ENCODE measurements at places on chromosomes 3 and 15.

GRCh38 chr15:77944002-77944867, 133.3 kb downstream of the TBC1D2B start:
- peak; percentile 9 for DNase-seq

GRCh38 chr3:15215996-15216395, 9.9 kb downstream of the CAPN7 start:
- no peak for DNase-seq

DNA sequence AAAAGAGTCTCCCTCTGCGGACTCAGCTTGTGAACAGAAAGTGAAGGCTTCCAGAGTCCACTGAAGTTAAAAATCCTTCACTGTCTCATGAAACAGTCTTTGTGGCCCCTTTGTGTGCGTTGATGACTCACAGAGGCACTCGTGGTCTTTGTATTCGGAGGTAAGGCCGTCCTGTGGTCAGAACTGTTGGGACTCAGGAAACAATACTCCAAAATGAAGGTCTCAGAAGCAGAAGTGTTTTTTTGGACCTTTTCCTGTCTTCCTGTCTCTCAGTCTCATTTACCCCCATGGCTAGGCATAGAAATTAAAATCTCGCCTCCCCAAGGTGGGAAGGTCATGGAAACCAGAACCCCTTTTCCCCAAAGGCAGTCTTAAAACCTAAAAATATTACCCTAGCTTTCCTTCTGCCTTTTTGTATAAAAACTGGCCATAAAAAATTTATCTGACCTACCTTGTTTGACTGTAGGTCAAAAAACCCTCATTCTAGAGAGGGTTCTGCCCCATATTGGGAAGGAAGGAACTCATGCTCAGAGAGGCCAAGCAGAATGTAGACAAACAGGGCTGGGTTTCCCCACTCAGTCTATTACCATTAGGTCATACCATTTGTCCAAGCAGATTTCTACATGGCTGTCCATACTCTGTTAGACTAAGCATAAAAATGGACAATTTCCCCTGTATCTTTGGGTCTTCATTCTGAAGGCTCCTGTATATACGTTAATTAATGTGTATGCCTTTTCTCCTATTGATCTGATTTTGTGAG, 19.1 kb upstream of the EPB42 start:
- no peak for DNase-seq

DNA sequence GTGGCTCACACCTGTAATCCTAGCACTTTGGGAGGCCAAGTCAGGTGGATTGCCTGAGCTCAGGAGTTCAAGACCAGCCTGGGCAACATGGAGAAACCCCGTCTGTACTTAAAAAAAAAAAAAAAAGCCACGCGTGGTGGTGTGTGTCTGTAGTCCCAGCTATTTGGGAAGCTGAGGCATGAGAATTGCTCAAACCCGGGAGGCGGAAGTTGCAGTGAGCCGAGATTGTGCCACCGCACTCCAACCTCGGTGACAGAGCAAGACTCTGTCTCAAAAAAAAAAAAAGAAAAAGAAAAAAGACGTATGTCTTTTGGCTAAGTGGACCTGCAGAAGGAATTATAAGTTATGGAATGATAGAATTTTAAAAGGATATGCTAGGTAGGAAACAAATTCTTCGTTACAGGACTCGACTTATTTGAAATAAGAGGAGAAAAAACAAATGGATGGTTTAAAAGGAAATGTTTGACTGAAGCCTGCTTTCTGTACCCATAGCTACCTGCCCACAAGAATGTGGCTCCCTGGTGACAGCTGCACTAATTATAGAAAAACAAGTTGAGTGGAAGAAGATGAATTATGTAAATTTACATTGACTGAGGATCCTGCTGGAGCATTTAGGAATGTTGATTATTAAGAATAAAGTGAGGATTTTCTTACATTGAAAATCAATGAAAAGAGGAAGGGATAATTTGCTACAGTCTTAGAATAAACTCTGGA, 36.0 kb upstream of the SKIL start:
- DNase-seq = no peak

- DNase-seq = no peak
Measured at GRCh38 chr15:54660356-54660755, 536.4 kb downstream of the RSL24D1 start.

- DNase-seq = no peak
Measured at GRCh38 chr3:17372362-17373210, 369.8 kb downstream of the TBC1D5 start.

DNA sequence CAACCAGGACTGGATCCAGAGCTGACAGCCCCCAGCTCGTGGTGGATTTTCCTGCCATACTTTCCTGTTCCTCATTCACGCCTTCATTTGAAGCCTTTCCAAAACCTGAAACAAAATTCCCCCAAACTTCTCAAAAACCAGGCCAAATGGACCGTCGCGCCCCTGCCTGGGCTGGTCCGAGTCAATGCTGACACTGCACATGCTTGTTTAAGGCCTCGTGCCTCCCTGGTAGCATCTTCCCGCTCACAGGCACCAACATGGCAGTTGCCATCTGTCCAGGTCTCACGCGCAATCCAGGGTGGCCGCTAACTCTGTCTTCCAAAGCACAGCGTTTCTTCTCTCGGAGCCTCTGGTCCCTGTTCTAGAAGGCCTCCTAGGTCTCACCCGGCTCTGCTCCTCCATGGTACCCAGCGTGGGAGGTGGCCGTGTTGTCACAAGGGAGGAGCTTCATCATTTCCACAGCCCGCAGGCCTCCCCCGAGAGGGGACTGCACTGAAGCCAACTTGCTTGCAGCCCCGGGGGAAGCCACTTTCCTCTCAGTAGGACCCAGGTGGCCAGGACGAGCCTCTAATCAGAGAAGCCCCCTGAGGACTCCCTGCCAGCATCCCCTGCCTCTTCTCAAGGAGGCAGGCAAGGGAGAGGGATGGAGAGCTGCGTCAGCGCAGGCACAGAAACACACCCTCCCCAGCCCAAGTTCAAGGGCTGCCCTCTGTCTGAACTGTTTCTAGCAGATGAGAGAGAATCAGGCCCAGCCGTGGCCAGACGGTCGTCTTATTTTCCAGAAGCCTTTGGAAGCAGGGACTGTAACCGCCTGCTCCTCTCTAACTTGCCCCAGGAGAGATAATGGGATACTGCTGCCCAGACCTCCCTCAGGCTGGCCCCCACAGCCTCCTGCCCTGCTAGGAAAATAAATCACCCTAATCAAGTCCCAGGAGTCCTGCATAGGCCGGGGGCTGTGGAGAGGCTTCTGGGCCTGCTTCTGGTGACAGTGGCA, 152.8 kb upstream of the TLE3 start:
- DNase-seq = no peak

GRCh38 chr3:129429080-129429451, 630 bp upstream of the EFCAB12 start:
- no peak for DNase-seq

GRCh38 chr15:101273534-101273933, 3.8 kb downstream of the SELENOS start:
- no peak for DNase-seq

GRCh38 chr3:50675179-50676030, 678 bp downstream of the DOCK3 start:
- peak; percentile 46 for DNase-seq
